ENCODE measurements at places on chromosomes 4 and X.

DNA sequence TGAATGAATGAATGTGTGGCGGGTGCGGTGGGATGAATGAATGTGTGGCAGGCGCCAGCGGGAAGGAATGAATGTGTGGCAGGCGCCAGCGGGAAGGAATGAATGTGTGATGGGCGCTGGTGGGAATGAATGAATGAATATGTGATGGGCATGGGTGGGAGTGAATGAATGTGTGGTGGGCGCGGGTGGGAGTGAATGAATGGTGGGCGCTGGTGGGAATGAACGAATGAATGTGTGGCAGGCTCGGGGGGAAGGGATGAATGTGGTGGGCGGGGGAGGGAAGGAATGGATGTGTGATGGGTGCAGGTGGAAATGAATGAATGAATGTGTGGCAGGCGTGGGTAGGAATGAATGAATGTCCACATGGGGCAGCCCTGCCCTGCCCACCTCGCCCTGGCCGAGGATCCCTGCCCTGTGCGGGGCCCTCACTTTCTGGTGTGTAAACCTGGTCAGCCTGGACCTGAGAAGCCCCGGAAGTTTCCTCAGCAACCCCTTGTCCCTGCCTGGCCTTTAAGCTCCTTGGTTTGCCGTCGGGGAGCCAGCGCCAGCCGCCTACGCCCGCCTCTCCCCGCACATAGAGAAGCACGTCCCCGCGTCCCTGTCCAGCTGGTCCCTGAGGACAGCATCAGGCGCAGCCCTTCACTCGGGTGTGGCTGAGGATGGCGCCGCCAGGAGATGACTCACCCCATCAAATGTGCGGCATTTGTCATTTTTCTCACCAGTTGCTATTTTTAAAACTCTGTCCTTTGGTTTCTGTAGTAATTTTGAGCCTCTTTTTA lies 112.8 kb upstream of the LRPAP1 start:
- no peak for DNase-seq

- no peak for DNase-seq
These were observed 10.3 kb downstream of the ADH6 start for GRCh38 chr4:99208719-99209075.

DNA sequence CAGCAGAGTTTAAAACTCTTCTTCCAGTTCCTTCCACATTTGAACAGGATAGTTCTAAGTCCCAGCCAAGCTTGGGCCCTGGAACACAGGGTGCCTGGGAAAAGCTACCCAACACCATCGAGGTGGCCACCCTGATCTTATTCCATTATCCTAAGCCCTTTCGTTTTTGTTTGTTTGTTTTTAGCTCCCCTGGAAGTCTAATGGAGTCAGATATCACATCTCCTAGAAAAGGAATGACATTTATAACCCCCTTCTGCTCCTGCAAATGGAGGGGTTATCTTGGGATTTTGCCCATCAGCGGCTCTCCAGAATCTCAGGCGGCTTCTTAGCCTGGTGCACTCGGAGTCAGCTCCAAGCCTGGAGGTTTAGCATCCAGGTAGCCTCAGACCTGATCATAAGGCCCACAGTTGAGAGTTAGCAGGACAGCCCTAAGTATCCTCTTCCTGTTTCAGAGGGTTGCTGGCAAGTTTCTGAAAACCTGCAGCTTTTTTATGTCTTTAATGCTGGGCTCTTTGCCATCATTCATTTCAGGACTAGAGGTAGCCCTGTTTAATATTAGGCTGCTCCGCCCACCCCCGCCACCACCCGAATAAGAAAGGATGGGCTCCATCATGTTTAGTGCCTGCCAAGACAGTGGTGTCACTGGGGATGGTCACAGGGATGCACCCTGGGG lies 230.0 kb upstream of the LNX1 start:
- no peak for DNase-seq

DNA sequence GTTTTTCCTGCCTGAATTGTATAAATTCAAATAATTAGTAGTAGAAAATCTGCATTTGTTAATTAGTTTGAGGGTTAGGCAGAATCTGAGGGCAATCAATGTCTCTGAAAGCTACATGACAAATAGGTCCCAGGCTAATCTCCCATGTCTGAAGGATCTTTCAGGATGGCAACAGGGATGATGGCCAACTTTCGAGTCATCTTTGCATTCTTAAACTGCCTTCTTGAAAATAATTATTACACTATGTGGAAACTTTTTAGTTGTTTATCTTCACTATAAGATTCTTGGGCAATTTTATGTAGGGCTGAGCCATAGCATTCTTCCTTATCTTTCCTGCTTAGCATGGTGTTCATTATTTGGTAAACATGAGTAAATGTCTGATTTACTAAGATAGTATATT lies 490.3 kb upstream of the EPHA5 start:
- DNase-seq: no peak

DNA sequence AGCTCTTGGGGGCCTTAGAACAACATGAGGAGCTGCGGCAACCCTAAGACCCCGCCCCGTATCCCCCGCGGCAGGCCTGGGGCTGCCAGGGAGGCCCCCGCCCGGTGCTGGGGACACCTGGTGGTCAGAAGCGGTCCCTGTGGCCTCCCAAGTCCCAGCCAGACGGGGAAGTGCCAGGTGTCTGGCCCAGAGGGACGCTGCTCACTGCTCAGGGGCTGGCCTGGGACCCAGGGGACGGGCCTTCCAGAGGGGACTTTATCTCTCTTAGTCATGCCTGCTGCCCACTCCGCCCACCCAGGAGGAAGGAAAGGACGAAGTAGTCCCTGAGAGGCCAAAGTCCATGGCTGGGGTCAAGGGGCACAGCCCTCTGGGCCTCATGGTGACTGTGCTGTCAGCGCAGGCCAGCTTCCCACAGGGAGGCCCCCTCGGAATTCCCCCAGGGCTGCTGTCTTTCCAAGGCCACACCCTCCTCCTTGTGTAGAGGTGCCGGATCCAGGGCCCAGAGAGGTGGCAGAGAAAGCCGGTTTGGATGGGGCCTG lies 31.0 kb upstream of the HTRA3 start:
- no peak for DNase-seq

DNA sequence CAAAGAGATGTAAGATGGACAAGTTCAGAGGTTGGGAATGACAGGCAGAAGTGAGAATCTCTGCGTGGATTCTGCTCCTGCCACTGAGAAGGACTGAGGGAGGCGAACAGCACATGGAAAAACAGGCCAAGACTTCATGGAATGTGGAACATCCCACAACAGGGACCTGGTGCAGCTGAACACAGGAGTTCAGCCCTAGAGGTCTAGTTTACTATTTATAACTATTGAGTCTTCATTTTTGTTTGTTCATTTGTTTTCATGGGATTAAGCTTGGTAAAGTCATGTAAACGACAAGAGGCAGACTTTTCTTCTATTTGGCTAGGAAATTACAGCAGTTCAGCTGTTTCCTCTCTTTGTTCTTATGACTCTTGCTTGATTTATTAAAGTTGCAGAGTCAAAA lies 234.5 kb downstream of the MAML3 start:
- DNase-seq: no peak

DNA sequence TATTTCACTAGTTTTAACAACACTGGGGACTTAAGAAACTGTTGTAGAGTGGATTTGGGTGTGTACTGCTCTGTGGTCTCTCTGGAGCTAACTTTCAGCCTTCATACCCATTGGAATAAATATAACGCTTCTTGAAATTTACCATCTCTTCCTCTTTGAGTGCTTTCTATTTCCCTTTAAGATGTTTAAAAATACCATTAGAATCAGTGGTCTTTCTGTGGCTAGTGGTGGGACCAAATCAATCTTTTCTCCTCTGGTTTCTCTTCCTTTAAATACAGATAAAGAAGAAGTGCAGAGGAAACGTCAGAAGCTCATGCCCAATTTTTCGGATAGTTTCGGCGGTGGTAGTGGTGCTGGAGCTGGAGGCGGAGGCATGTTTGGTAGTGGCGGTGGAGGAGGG lies 92.0 kb downstream of the NFKB1 start:
- no peak for DNase-seq

- DNase-seq: no peak
These were observed 74.4 kb downstream of the ENOX2 start for GRCh38 chrX:130828641-130829040.

DNA sequence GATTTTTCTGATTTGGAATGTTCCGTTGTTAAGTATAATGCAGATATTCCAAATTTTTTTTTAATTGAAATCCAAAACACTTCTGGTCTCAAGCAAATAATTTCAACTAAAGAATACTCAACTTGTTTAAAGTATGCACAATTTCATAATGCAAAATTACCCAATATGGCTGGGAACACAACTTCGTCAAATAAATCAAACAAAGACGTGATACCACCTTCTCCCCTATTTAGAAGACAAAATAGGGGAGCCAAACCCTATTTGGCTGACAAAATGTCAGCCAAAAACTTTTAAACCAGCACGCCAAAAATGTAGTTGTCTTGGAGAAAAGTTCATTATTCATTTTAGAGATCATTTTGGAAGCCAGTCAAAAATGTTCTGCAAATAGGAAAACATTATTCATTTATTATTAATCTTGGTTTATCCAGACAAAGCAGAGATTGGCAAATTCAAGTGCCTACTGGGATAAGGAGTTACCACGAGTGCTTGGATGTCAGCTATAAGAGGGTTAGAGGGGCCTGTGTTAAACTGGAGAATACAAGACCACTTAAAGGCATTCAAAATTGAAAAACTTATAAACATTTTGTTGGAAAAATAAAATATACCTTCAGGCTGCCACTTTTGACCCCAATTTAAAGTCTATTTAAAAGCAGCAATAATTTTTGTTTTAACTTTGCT lies 3.3 kb upstream of the TKTL2 start:
- no peak for DNase-seq

DNA sequence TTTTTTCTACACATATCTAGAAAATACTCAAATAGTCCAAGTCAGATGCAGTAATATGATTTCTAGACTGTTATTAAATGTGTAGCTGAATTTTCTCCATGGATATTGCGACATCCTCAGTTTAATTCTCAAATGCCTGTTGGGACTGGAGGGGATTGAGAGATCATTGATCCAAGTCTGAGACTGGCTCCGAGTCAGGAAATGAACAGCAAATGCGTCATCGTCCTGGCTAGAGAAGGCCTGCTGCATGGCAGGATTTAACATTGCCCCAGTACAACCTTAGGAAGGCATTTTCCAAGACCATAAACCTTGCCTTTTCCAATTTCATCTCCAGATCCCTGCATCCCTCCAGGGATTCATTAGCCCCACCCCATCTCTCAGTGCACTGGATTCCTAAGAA lies 56.6 kb upstream of the SLC6A14 start:
- no peak for DNase-seq

DNA sequence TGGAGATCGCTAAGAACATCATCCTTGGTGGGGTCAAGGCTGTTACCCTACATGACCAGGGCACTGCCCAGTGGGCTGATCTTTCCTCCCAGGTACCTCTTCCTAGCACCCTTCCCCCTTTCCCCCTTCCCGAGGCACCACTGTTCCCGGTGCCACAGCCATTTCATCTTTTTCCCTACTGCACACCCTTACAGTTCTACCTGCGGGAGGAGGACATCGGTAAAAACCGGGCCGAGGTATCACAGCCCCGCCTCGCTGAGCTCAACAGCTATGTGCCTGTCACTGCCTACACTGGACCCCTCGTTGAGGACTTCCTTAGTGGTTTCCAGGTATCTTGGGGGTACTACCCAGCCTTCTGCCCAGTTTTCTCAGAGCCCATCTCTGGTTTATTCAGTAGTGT lies 5.7 kb downstream of the UBA1 start:
- DNase-seq: no peak

DNA sequence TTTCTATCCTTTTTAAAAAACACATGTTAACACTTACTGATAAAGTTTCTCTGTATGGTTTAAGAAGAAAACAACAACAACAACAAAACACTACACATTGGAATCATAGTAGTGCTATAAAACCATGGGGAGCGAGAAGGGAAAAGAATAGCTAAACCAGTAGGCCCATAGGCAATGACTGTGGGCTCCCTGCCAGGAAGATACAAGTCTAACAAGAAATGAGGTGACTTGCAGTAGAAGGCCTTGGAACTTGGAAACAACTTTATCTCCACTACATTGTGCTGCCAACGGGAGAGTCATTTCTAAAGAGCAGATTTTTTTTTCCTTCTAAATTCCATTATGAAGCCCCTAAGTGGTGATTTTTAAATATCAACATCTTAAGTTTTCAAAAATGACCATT lies 78.0 kb downstream of the GPC4 start:
- DNase-seq: peak; percentile 27

- no peak for DNase-seq
These were observed 69.1 kb downstream of the PSAPL1 start for GRCh38 chr4:7365462-7366179.

DNA sequence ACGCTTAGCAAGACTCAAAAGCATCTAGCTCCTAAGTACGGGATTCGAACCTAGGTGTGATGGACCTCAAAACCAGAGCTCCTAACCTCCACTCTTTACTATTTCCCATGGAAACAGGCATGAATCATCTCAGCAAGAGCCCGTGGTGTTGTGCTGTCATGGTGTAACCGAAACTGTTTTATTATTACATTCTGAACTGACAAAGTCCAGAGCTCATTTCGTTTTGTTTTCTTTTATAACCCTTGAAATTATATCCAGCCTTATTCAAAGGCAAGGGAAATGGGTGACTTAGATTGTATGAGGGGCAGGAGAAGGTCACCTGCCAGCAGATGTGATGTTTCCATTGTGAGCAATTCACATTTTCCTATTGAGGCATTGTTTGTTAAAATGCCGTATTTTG lies 301.1 kb downstream of the FRMPD4 start:
- DNase-seq: no peak

- no peak for DNase-seq
These were observed 17.2 kb upstream of the FAT1 start for GRCh38 chr4:186740822-186741221.

DNA sequence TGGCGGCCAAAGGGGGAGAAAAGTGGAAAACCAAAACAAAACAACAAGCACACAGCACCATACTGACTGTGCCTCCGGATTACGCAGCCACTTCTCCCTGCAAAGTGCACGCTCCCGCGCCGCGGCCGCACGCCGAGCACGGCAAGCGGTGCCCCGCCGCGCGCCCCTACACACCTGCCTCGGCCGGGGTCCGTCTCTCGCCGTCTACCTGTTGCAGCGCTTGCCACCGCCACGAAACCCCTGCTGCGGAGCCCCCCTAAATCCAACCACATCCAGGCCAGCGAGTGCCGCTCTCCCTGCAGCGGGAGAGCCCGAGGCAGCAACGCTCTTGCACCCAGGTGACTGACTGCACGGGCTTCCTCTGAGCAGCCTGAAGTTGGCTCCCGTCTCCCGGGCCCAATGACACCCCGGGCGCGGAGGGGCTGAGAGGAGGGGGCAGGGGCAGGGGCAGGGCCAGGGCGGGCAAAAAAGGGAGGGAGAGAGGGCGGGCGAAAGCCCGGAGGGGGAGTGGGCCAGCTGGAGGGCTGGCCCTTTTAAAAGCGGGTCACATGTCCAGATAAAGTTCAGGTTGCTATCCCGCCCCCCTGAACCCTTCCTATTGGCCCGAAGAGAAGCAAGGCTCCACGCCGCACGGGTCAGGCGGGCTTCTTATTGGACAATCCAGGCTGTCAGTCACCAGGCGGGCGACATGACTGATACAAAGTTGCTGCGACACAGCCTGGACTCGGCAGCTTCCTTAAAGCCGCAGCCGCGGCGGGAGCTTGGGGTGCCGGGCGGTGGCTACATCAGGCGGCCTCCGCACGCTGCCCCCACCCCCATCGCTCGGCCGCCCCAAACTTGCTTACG lies at the start of gene NR3C2:
TSS of gene NR3C2 (minus strand) at position 429 of the 846 bp plus-strand sequence.
- peak; percentile 100 for DNase-seq

GRCh38 chr4:1518997-1519700 lies 112.9 kb upstream of the NKX1-1 start:
- DNase-seq: no peak

Measured in left colon (tissue), 2 donors.